M059J (cell line): ENCODE measurements at places on chromosomes 7 and 10. TPM values are rescaled to one million over a fixed set of nuclear protein-coding genes. Genes with fewer than 3 reads are reported as not detected.

DNA sequence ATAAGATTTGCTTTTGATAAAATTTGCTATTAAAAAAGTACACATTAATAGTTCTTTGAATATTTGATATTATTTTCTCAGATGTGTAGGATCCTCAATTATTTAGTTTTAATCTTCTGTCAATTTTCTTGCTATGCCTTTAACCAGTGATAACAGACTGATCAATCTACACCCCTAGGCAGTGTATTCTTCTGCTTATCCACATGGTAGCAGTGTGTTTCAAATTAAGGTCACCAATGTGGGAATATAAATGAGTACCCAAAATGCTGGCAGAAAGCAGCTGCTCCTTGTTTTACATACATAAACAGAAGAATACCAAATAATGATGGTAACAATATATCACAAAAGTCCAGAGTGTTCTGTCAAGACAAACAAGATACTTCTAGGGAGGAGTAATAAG is 87.0 kb downstream of the SKAP2 start:
- DNase-seq, result no peak

DNA sequence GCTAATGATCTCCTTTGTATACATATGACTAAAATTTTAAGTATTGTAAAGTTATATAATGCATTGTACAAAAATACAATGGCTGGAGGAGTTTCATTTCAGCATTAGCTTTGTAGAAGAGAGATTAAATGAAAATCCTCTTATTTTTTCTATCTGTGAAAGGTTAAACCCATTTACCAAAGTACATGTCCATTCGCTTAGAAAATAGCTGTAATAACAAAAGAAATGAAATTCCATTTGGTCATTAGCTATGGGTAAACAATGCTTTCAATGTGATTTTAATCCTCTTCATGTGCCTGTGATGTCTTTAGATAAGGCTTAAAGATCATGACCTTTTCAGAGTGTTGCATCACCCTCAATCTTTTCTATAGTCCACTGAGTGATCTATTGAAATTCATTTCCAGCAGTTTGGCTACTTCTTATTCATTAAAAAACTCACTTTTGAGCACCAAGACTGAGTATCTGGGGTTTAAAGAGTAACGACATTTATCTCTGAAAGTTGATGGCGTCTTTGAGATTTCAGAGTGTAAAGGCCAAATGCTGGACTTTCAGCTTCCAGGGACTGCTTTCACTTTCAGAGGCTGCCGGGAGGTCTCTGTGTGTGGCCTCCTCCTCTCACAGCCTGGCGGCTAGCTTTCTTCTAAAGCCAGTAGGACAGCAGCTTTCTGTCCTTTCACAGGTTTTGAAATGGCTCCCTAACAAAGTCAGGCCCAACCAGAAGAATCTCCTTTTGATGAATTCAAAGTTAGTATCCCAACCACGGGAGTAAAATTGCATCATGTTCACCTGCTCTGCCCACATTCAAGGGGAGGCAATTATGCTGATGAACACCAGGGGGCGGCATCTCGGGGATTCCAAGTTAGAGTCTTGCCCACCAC is 701.4 kb upstream of the COBL start:
- peak; percentile 6 for DNase-seq

- DNase-seq, result no peak
Measured at GRCh38 chr7:156031679-156032478, 219.6 kb upstream of the SHH start.

- DNase-seq, result peak; percentile 1
Measured at GRCh38 chr7:49324707-49325106, 400.4 kb downstream of the CDC14C start.

The ZNF488 gene
- 0.62 and 0.79 TPM in 2 replicates for total RNA-seq

The UCN3 gene
- total RNA-seq, result not detected in 2 replicates

GRCh38 chr7:128841171-128841690 is 11.0 kb downstream of the FLNC start:
- DNase-seq, result no peak

- no peak for DNase-seq
Measured at GRCh38 chr7:133822001-133822641, 305.0 kb upstream of the LRGUK start.

The PKD1L1 gene
- total RNA-seq, result 0.02 and 2.7 TPM in 2 replicates

DNA sequence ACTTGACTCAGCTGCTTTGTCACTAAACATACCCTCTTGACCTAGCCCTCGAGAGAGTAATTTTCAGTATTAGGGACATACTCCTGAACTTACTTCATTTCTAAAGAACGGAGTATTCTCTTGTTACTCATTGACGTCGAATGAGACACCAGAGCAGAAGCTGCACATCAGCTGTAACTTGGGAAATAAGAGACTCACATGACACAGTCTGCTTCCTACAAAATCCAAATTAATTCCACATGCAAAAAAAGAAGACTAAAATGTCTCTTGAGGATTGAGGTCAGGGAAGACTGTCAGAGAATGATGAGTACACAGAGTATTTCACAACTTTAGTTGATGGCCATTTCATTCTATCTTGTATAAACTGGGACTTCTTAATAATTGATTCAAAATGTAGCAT is 114.7 kb upstream of the EGFR start:
- DNase-seq, result peak; percentile 55

- peak; percentile 28 for DNase-seq
Measured at GRCh38 chr10:101952191-101952590, 103.8 kb downstream of the ARMH3 start.

DNA sequence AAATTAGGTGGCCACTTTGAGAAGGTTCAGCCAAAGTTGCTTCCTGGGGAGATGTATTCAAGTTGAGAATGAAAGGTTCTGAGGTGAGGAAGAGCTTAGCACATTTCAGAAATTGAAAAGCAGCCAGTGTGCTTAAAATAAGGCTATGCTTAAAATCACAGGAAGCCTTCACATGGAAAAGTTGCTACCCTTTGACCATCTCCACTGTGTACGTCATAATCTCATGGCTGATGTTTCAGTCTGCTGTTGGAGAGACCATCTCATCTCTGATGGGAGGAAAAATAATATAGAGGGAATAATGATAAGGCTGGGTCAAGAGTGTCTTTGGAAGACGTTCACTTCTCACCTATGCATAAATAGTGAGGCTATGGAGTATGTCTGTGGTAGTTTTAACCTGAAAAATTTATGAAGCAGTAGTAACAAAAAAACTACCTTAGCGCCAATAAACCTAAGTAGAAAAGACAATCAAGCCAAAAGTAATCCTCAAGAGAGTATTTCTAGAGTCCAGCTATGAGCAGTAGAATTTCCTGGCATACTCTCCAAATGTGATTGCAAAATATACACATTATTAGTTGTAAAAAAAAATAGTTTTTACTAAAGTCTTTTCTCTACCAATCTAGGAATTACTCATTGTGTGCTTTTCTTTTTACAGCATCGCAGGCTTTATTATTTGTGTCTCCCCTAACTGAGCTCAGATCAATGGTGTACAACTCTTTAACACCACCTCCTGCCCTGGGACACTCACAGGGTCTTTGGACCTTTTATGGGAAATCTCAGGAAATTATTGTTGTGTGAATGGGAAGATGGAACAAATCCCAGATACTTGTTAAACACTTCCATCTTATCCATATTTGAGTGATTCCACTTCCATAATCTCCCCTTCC is 435.2 kb upstream of the LRGUK start:
- no peak for DNase-seq

GRCh38 chr10:93628858-93629257 is 16.5 kb downstream of the PDE6C start:
- no peak for DNase-seq

The UTF1 gene
- not detected in 2 replicates for total RNA-seq

- DNase-seq, result peak; percentile 97
Measured at GRCh38 chr10:93471110-93471651, 11.0 kb downstream of the MYOF start.

- DNase-seq, result no peak
Measured at GRCh38 chr7:158616050-158616449, 28.4 kb upstream of the PTPRN2 start.

The AGR2 gene
- not detected in 2 replicates for total RNA-seq

DNA sequence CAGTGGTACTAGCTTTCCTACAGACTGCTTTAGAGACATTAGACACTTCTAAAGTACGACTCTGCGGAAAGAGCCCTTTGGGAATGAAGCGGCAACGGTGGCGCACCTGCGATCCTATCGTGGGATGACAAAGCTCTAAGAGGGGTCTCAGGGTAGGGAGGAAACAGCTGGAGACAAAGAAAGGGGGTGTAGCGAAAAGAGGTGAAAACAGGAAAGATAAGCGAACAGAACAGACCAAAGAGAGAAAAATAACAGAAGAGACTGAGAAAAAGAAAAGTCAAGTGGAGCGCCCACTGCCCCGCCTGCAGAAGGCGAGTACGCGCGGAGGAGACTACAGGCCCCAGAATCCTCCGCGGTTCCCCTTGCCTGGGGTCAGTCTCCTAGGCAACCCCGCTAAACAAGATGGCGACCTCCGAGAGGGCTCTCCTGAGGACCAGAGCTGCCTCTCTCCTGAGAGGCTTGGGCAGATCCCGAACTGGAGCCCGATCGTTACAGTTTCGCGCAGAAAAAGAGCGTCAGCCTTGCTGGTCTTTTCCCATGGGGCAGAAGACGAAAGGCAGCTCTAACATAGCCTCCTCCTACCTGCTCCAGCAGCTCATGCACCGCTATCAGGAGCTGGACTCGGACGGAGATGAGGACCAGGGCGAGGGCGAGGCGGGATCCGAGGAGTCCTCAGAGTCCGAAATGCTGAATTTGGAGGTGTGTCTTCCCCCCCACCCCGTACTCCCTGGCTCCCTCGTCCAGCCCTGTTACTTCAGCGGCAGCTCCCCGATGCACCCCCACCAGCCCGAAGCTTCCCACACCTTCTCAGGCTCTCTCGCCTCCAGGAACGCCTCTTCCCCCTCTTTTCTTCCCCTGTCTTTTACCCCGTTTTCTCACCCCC is at the start of gene LRGUK:
LRGUK (plus strand) TSS at position 375 of the 883 bp plus-strand sequence; CDS start at position 403, 28 bp downstream.
- DNase-seq, result peak; percentile 82

DNA sequence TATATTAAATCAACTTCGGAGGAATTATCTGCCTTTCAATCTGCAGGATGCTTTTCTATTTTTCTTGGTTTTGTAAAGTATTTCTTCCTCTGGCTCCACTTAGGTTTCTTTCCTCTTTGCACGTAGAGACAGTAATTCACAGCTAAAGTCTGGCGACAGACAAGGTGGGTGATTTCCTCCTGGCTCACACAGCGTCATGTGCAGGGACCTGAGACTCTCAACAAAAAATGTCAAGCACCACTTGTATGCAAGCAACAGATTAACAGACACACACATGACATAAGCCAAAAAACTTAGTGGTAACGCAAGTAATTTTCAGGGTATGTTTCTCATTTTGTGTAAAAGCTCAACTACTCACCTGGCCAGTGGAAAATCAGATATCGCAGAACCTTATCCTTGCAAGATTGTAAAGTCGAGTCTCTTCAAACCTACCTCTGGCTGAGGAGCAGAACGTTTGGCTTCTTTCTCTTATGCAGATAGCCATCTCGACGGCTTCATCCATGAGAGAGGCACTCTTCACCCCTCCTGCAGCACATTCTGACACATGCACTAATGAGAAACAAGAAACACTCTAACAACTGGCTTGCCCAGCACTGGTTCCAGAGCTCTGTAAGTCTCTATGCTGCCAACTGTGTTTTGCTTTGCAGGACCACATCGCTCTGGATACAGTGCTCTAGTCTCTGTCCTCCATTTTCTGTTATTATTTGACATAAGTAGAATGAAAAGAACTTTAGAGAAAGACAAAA is 188.0 kb downstream of the CDCA7L start:
- no peak for DNase-seq

GRCh38 chr7:29408841-29409243 is 154.8 kb upstream of the PRR15 start:
- DNase-seq, result peak; percentile 64

The PNLIPRP1 gene
- not detected in 2 replicates for total RNA-seq

- no peak for DNase-seq
Measured at GRCh38 chr7:88155756-88156155, 64.1 kb downstream of the SRI start.

GRCh38 chr10:21020545-21020944 is 123.4 kb upstream of the NEBL start:
- peak; percentile 3 for DNase-seq

GRCh38 chr7:76225379-76225778 is 23.7 kb downstream of the SRRM3 start:
- peak; percentile 36 for DNase-seq

GRCh38 chr10:688312-689120 is 952 bp downstream of the DIP2C start:
- no peak for DNase-seq

The HOXA7 gene
- 3.7 and 4.6 TPM in 2 replicates for total RNA-seq

DNA sequence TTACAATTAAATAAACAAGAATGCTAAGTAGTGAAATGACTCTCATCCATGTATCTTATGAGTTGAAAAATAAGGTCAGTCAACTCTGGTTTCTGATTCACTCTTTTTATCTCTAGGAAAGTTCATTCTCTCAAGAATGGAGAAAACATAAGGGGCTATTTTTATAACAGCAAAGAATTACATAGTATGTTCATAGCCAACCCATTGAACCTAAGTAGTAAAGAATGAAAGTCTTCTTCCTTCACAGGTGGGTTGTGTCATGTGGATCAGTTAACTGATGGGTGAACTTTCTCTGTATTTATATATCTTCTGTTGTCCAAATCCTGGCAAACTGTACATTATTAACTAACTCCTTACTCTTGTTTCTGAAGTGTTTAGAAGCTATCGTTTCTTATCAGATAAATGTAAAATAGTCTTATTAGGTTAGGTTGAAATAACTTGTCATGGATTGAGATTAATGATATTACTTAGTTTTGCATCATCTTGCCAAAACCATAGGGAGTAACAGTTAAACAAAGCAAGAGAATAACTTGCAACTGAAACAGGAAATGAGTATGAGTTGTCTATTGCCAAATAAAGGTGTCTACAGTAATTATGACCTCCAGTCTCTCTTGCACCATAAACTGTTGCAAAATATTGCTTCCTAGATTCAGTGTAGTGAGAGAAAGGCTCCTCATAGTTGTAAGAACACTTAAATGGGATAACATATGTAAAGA is 86.8 kb downstream of the ANKRD7 start:
- DNase-seq, result no peak

The AKR1C4 gene
- not detected in 2 replicates for total RNA-seq

The MYOZ1 gene
- total RNA-seq, result 1.0 and 2.8 TPM in 2 replicates

The JAKMIP3 gene
- total RNA-seq, result 0.02 TPM in 1 of 2 replicates, not detected in the other

The ATOH7 gene
- 0.07 TPM in 1 of 2 replicates, not detected in the other for total RNA-seq

The UPK3B gene
- 0.05 TPM in 1 of 2 replicates, not detected in the other for total RNA-seq

- peak; percentile 35 for DNase-seq
Measured at GRCh38 chr10:12350167-12350872, 973 bp downstream of the CAMK1D start.
